ENCODE measurements at places on chromosomes 6 and 20.

- DNase-seq, result no peak
Observed at GRCh38 chr6:6769466-6769865, 180.9 kb downstream of the LY86 start.

DNA sequence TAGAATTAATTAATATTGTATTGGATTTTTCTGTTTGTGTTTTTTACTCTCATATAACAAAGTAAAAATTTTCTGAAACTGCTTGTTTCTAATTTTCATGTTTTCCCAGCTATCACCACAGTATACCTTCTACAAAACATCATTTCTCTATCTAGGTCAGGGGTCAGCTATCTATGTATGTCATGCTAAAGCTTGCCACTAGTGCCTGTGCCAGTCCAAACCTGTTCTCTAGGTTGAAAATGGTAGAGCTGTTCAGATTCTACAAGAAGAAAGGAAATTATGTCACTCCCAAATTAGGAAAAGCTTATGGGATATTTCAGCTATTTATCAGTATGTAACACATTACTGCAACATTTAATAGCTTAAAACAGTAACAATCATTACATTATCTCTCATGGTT, 5.8 kb upstream of the ME1 start:
- no peak for DNase-seq

- DNase-seq, result no peak
Observed at GRCh38 chr6:3937438-3937837, 88.3 kb downstream of the FAM50B start.

DNA sequence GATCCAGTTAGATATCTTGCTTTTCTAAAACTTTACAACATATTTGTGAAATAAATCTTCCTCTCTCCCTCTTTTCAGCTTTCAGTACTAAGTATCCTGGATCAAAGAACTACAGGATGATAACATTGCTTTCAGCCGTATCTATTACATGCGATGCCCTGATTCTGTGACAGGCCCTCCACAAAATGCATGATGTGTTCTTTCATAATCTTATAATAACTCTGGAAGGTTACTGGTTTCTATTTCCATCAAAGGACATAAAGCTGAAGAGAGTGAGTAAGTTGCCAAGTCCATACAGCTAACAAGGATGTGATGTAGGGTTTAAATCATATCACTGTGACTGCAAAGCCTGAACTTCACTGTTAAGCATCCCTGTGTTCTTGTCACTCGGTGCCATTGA, 62.9 kb upstream of the ADGRG6 start:
- no peak for DNase-seq

GRCh38 chr6:22600059-22600458, 30.7 kb downstream of the HDGFL1 start:
- no peak for DNase-seq

- peak; percentile 55 for DNase-seq
Observed at GRCh38 chr6:157184202-157185015, 138.9 kb downstream of the TMEM242 start.

- DNase-seq, result no peak
Observed at GRCh38 chr6:120608826-120609225, 725.5 kb downstream of the TBC1D32 start.

DNA sequence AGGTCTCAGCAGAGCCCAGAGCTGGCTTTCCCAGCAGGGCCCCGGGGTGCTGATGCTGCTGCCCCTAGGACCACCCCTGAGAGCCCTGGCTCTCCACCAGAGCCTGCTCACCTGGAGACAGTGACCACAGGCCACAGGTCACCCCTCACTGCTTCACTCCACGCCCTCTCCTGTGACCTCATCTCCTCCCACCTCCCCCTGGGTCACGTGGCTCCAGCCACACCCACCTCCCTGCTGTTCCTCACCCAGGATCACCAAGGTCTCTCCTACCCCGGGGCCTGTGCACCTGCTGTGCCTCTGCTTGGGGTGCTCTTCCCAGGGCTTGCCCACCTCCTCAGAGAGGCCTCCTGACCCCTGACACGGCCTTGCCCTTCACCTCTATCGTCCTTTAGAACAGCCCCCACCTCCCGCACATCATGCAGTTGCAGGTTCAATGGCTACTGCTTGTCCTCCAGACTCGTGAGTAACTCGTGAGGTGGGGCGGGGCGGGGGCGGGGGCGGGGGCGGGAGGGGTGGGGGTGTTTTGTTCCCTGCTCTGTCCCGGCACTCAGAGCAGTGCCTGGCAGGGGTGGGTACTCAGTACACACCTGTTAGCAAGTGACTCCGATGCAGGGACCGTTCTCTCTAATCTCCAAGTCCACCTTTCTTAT, 468.0 kb downstream of the PREX1 start:
- DNase-seq, result no peak

- DNase-seq, result no peak
Observed at GRCh38 chr6:92848901-92849300, 570.5 kb downstream of the EPHA7 start.

GRCh38 chr20:17044891-17045290, 181.9 kb upstream of the PCSK2 start:
- DNase-seq, result no peak

DNA sequence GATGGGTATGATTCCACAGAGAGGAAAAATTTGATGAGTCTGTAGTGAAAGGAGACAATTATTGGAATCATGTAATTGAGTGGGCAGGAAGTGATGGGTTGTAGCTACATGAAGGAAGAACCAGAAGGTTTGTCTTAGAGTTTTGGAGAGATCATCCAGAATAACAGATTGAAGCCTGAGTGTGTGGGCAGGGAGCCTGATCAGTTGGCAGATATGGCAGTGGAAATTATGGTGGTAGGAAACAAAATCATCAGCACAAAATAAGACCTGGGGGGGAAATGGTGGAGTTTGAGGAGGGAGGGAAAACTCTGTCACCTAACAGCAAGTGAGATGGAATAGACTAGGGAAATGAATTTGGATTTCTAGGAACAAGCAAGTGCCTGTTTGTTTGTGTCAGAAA, 606.6 kb upstream of the MAP3K7 start:
- DNase-seq, result no peak

- no peak for DNase-seq
Observed at GRCh38 chr6:33213166-33213988, 5.1 kb downstream of the RING1 start.

GRCh38 chr20:23691675-23692074, 2.8 kb upstream of the CST4 start:
- no peak for DNase-seq

GRCh38 chr20:29756664-29757063, 1500.8 kb upstream of the DEFB115 start:
- no peak for DNase-seq

- DNase-seq, result peak; percentile 15
Observed at GRCh38 chr6:130575971-130576370, 210.2 kb downstream of the TMEM200A start.

DNA sequence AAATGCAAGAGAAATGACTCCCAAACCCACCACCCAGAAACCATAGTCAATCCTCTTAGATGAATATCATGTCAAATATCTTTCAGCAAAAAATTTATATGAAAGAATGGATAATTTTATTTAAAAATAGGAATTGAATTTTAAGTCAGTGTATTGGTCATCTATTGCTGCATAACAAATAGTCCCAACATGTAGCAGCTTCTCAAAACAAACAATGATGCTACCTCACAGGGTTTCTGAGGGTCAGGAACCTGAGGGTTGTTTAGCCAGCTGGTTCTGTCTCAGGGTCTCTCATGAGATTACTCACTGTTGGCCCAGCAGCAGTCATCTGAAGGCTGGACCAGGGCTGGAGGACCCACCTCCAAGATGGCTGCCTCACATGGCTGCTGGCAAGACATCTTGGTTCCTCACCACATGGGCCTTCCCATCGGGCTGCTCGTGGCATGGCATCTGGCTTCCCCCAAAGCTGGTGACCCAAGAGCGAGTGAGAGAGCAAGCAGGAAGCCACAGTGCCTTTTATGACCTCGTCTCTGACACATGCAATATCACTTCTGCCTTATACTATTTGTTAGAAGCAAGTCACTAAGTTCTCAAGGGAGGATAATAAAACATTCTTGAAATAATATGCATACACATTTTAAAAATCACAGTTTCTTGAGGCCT, 36.3 kb downstream of the BANF2 start:
- DNase-seq, result no peak

DNA sequence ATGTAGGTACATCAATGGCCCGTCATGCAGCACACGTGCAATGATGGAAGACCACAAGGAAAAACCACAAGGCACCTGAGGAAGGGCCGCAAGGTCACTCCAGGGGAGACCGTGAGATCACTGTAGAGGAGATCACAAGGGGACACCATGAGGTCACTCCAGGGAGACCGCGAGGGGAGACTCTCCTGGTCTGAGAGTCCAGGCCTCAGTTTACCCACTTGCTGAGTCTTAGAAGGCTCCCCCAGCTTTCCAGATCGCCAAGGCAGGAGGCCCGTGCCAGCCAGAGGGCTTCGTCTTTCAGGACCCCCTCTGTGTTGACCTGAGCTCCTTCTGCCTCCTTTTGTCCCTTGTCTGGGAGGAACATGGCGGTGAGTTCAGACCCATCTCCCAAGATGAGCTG, 232.2 kb downstream of the ERMARD start:
- no peak for DNase-seq

GRCh38 chr6:138405816-138406413, 1.9 kb downstream of the HEBP2 start:
- no peak for DNase-seq

GRCh38 chr6:41791305-41791704, 3.8 kb downstream of the TOMM6 start:
- no peak for DNase-seq

DNA sequence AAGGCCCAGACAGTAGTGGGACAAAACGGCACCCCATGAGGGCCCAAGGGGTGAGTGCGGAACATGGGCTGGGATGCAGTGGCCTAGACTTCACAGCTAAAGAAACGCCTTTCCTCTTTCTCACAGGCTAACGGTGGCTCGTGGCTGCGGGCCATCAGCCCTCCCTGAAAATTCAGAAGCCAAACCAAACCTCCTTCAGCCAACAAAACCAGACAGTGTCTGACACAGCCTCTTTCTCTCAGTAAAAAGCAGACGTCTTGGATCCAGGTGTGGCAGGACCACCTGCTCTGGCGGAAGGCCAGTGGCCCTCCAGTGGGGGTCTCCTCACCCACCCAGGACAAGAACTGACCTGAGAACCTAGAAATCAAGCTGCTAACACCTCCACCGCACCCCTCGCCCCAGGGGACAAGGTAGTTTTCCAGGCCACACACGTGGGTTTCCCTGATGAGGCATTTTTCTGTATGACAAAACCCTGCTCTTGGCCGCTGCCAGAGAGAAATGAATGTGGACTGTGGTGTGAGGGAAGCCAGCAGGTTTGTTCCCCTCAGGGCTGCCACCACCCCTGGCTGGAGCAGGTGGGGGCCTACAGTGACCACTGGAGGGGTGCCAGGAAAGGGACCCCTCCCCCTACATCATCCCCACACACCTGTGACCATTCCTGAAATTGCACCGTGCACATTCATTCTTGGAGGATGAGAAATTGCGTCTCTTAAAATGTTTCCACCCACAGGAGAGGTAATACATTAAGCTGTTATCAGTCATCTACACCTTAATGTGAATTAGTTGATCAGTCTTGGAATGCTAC, 76.8 kb upstream of the PIM1 start:
- DNase-seq, result no peak

- no peak for DNase-seq
Observed at GRCh38 chr6:8530785-8531435, 95.6 kb upstream of the SLC35B3 start.

GRCh38 chr20:14632906-14633305, 295.5 kb upstream of the FLRT3 start:
- no peak for DNase-seq

GRCh38 chr6:37640786-37641395, 56.8 kb downstream of the MDGA1 start:
- DNase-seq, result no peak

GRCh38 chr20:25297141-25297905, 49.4 kb downstream of the PYGB start:
- no peak for DNase-seq

DNA sequence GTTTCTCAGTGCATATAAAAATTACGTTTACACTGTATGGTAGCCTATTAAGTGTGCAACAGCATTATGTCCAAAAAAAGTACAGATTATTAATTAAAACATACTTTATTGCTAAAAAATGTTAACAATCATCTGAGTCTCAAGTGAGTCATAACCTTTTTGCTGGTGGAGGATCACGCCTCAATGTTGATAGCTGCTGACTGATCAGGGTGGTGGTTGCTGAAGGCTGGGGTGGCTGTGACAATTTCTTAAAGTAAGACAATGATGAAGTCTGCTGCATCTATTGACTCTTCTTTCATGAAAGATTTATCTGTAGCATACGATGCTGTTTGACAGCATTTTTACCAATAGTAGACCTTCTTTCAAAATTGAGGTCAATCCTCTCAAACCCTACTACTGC, 155.1 kb downstream of the BTBD9 start:
- no peak for DNase-seq

- peak; percentile 19 for DNase-seq
Observed at GRCh38 chr6:111871725-111872400, 1.4 kb downstream of the FYN start.

- no peak for DNase-seq
Observed at GRCh38 chr20:62208795-62209755, 11.0 kb downstream of the HRH3 start.

- DNase-seq, result no peak
Observed at GRCh38 chr6:31586008-31586407, at the start of gene LST1. TSS of gene LST1 (plus strand) at chr6:31586277. CDS start at chr6:31587300, 1,023 bp downstream.

DNA sequence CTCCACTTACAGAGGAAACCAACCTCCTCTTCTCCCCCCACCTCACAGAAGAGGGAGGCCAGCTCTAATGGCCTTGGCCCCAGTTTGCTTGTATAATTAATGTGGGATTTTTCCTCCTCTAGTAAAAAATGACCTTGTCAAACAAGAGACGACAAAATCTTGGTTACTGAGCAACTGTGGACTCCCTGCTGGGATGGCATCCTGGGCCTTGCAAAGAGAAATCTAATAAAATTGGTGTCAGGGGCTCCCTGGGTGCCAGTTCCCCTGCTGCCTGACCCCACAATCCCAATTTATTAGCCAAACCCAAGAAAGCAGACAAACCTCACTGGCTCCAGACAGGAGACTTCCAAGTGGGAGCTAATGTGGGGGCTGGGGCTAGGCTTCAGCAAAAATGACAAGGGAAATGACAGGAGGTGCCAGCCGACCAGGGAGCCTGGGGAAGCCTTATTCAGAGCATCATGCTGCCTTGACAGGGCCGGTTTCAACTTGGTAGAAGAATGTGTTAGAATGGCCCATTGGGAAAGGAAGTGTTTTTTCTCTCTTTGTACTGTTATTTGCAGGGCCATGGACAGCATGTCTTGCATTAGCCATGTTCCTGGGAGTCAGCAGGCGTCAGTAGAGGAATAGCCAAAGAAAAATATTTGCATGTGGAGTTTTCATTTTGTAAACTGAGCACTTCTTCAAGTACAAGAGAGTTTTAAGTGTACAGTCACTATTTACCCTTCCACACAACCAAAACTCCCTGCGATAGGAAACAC, 816.9 kb downstream of the DHX35 start:
- DNase-seq, result no peak

DNA sequence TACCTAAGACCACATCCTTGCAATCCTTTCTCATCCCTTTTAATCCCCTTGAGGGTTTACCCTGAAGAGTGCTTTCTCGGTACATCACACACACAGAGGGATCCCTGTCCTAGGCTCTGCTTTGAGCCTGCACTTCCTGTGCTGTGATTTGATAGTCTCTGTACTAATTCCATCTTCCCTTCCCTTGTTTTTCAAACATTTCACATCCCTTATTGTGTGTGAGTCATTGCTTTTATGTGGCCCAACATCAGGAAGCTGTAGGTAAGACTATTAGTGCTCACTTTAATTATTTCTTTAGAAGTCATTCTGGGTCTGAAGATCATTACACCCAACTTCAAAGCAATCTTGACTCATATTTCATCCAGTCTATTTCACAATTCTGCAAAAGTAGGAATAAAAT, 57.2 kb upstream of the ANKEF1 start:
- DNase-seq, result no peak
